ENCODE measurements at places on chromosomes 5 and 9.
A peak's percentile ranks its signal among the peaks of the same experiment; 100 is the strongest.

DNA sequence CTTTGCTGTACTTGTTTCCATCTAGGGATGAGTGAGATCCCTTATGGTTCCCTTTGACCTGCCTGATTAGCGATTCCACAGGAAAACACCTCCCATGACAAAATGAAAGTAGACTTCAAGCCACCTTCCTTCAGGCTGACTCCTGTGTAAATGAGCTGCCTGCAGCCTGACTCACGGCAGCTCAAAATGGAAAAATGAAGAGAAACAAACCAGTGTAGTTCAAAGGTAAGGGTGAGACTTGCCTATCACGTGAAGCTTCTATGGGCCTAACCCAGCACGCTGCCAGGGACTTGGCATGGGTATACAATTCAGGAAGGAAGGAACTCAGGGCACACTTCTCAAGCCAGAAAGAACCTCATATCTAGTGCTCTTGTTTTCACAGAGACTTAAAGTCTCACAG lies 110.1 kb upstream of the LRRTM2 start:
- no peak overlapping the region for H3K4me3 ChIP-seq
- DNase-seq = no peak
- no peak overlapping the region for H3K27ac ChIP-seq
- H3K27me3 ChIP-seq = no peaks in the 10 kb centered on the region
- H3K36me3 ChIP-seq = no peaks in the 10 kb centered on the region

GRCh38 chr9:135701959-135702721 lies at the start of gene KCNT1:
TSS of gene KCNT1 (plus strand) at chr9:135702185. CDS start at chr9:135702259, 74 bp downstream.
- H3K27ac ChIP-seq = no peak within 1 kb of the TSS
- peak; percentile 44 for DNase-seq
- H3K27me3 ChIP-seq = peaks cover 12% of the 10 kb centered on the region
- no peaks in the 10 kb centered on the region for H3K4me1 ChIP-seq

DNA sequence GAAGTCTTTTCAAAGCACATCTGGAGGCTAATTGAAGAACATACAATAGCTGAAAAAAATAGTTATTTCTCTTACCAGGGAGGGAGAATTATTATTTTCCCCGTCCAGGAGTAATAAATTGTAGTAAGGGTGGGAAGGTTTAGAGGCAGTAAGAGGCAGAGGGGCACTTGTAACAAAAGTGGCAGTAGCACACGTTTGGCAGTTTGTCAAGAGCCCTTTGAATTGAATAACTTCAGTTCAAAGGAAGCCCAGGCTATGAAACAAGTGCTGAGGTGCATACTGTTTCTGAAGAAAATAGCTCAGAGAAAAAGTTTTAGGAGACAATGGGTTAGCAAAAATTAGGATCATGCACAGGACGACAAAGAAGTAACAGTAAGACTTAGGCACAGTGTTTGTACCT lies 451.3 kb downstream of the LRRC70 start:
- H3K4me3 ChIP-seq = no peak overlapping the region
- no peaks in the 10 kb centered on the region for H3K4me1 ChIP-seq
- DNase-seq = no peak
- no peaks in the 10 kb centered on the region for H3K36me3 ChIP-seq
- H3K27ac ChIP-seq = no peak overlapping the region

DNA sequence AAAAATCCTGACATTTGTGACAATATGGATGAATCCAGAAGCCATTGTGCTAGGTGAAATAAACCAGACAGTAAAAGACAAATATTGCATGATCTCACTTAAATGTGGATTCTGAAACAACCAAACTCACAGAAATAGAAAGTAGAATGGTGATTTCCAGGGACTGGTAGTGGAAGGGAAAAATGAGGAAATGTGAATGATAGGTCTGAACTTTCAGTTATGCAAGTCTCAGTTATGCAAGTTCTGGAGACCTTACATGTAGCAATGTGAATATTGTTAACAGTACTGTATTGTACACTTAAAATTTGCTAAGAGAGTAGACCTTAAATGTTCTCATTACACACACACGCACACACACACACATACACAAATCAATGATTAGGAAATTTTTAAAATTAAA lies 84.9 kb downstream of the SLCO4C1 start:
- H3K27ac ChIP-seq = no peak overlapping the region
- H3K4me3 ChIP-seq = no peak overlapping the region
- H3K4me1 ChIP-seq = peaks cover 2% of the 10 kb centered on the region
- no peak for DNase-seq

DNA sequence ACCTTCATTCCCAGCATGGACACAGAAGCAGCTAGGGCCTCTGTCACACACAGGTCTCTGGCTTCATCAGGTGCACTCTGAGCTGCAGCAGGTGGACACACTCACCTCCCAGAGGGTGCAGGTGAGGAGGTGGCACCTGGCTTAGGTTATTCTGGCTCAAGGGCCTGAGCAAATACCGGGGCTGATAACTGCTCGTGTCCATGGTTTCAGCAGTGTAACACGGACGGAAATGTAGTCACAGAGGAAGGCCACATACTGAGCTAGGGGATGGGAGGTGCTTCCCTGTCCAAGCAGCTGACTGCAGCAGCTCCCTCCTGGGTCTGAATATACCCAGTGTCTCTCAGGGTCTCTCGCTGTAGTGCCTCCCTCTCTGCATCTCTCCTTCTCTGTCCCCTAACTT lies 5.7 kb downstream of the PHF2 start:
- H3K4me3 ChIP-seq = no peak overlapping the region
- no peaks in the 10 kb centered on the region for H3K27me3 ChIP-seq
- no peak overlapping the region for H3K27ac ChIP-seq
- H3K36me3 ChIP-seq = no peaks in the 10 kb centered on the region

GRCh38 chr5:179405054-179405416 lies 59.8 kb upstream of the ADAMTS2 start:
- peaks cover 3% of the 10 kb centered on the region for H3K4me1 ChIP-seq
- no peak overlapping the region for H3K27ac ChIP-seq
- no peak overlapping the region for H3K4me3 ChIP-seq
- no peak for DNase-seq
- peaks cover 19% of the 10 kb centered on the region for H3K27me3 ChIP-seq

- H3K27ac ChIP-seq = no peak overlapping the region
- H3K4me3 ChIP-seq = no peak overlapping the region
- H3K36me3 ChIP-seq = no peaks in the 10 kb centered on the region
- H3K27me3 ChIP-seq = no peaks in the 10 kb centered on the region
- no peaks in the 10 kb centered on the region for H3K4me1 ChIP-seq
Measured at GRCh38 chr5:124783794-124784193, 37.4 kb upstream of the ZNF608 start.

DNA sequence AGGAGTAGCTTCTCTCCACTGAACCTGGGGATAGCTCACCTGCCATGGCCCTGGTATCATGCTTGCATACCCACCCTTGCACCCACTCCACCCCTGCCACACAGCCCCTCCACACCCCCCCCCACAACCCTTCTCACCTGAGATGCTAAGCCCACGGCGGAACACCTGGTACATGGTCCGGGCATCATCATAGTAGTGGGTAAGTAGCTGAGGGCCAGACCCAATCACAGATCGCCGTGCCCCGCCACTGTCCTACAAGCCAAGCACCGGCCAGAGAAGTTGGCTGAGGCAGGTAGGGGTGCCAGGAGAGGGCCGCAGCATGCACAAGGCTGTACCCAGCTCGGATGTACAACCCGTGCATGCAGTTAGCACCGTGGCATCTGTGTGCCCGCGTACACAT lies 20.7 kb downstream of the ACSL6 start:
- DNase-seq = no peak
- H3K27ac ChIP-seq = no peak overlapping the region
- H3K27me3 ChIP-seq = peaks cover 6% of the 10 kb centered on the region
- peaks cover 23% of the 10 kb centered on the region for H3K4me1 ChIP-seq

All from T-helper 17 cell (primary cell).